Stimulated activated CD8-positive, alpha-beta memory T cell treated with anti-CD3 and anti-CD28 coated beads, Interleukin-4, amount 100 ng/mL, for 1 hour (primary cell): ENCODE measurements at places on chromosomes 13 and 19.

GRCh38 chr13:67303661-67304333 is 73.7 kb upstream of the PCDH9 start:
- no peak for DNase-seq

DNA sequence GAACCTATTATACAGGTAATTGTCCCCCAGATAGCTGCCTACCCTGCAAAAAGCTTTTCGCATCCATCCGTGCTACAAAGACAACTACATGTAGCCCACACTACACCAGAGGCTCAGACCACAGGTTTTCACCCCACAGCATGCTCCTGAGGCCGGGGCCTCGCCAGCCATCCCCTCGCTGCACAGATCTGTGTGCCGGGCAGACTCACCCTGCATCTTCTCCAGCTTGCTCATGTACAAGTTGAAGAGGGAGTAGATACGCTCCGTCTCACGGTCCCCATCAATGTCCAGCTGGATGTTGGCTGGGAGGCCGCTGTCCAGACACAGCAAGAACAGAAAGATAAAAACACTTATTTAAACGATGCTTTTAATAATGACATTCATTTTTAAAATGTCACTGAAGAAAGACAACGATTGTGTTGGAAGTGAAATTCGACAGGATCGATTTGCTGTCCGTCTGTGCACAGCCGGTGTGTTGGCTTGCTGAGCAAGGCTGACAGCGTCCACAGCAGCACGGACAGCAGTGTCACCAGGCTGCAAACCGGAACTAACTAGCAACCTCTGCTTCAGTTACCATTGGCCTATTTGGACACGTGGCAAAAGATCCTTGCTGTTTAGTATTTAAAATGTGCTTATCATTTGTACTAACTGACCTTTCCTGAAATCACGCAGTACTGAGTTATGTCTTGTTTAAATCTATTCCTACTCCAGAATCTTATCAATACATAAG is 18.6 kb upstream of the C13orf46 start:
- no peak for DNase-seq

GRCh38 chr13:30846866-30847265 is 59.2 kb upstream of the MEDAG start:
- DNase-seq: no peak

GRCh38 chr19:32201636-32202051 is 143.8 kb upstream of the ZNF507 start:
- DNase-seq: no peak

DNA sequence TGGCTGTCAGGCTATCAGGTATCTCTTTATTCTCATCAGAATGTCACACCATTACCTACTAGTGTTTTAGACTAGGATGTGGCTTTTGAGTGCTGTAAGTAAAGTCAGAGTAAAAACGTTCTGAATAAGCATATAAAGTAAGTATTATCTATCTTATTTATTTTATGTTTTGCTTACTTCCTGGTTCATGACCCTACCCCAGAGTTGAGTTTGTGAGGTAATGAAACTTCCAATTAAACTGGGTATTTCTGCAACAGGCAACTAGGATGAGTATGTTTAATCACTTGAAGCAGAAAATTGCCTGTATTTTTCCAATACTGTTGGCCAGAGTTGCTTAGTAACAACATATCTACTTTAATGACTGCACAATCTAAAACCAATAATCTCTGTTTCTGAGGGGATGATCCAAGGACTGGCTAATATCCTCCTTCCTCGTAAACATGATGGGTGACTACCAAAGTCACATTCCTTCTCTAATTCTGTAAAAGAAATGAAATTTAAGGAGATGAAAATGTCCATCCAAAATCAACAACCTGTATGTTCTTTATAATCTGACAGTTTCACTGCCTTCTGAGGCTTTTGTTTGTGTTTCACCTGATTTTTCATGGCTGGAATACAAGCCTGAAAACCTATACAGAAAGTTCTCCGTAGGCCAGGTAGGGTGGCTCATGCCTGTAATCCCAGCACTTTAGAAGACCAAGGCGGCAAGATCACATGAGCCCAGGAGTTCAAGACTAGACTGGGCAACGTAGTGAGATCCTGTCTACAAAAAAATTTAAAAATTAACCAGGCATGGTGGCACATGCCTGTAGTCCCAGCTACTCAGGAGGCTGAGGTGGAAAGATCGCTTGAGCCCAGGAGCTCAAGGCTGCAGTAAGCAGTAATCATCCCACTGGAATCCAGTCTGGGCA is 83.1 kb downstream of the ABCC4 start:
- no peak for DNase-seq

DNA sequence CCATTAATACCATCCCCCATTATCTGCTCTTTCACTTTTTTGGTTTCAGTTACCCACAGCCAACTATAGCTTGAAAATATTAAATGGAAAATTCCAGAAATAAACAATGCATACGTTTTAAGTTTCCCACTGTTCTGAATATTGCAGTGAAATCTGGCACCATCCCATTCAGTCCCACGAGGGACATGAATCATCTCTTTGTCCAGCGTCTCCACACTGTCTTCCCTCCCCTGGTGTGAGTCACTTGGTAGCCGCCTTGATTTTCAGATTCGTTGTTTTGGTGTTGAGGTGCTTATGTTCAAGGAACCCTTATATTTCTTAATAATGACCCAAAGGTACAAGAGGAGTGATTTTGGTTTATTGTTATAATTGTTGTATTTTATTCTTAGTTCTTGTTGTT is 246.1 kb downstream of the DCT start:
- no peak for DNase-seq

DNA sequence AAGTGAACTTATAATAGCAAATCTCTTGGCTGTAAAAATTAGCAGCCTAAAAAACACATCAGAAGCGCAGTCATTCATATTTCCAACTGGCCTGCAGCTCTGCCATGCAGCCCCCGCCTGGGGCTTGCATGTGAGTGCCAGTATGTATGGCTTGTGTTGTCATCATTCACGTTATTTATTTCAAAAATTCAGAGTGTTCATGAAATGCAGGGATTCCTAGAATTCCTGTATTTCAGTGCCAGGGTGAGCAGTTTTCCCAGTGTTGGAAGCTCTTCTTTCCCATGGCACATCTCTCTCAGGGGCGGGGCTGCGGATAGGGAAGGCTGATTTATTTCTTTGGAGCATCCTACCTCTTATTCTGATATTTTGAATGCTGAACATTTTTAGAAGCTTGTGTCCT is 234.6 kb downstream of the FGF9 start:
- DNase-seq: no peak

- DNase-seq: no peak
Measured at GRCh38 chr13:110646442-110647364, 31.4 kb downstream of the NAXD start.

DNA sequence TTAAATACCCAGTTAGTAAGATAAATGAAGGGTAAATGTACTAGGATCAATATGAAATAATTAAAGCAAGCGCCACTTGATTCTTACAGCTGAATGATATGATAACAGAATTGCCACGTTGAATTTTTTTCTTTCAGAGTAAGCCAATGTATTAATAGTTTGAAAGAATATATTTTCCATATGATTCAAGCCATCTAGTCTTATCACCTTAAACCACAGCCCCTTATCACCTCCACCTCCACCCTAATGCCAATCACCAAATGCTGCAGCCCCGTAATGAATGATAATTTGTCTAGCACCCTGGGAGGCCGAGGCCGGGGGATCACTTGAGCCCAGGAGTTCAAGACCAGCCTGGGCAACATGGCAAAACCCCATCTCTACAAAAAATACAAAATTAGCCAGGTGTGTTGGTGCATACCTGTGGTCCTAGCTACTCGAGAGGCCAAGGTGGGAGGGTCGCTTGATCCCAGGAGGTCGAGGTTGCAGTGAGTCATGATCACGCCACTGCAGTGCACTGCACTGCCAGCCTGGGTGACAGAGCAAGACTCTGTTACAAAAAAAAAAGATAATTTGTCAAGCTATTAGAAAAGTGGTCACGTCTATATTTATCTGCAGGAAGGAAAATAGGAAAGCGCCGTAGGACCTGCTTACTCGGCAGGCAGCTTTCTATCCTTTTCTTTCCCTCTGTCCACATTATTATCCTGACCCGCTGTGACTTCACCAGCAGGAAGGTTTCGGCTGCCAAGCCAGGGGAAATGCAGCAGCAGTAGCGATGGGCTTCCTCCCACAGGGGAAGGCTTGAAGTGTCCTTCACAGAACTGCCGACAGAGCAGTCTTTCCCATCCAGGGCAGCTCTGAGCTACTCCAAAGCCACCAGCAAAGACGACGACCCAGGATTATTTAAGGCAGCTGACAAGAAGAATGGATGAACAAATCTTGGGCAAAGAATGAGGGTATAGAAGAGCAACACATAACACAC is 19.7 kb upstream of the CLN5 start:
- DNase-seq: no peak

GRCh38 chr13:31351376-31351775 is 151.6 kb downstream of the B3GLCT start:
- DNase-seq: no peak

DNA sequence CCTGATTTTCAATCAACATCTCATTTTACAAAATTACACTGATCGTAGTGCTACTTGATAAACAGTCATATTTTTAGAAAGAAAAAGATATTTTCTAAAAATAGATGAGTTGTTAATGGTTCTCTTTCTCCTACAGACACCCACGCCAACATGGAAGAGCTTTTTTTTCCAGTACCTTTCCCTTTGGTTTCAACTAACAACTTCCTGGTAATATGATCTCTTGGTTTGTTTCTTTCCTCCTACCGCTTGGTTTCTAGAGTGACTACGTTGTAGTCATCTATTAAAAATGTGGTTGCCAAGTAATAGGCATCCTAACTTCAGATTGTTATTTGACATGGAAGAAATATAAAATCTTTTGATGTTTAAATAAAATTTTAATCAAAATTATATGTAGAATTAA is 189.0 kb downstream of the LACC1 start:
- no peak for DNase-seq

GRCh38 chr13:27971236-27971645 is 2.1 kb upstream of the CDX2 start:
- no peak for DNase-seq

DNA sequence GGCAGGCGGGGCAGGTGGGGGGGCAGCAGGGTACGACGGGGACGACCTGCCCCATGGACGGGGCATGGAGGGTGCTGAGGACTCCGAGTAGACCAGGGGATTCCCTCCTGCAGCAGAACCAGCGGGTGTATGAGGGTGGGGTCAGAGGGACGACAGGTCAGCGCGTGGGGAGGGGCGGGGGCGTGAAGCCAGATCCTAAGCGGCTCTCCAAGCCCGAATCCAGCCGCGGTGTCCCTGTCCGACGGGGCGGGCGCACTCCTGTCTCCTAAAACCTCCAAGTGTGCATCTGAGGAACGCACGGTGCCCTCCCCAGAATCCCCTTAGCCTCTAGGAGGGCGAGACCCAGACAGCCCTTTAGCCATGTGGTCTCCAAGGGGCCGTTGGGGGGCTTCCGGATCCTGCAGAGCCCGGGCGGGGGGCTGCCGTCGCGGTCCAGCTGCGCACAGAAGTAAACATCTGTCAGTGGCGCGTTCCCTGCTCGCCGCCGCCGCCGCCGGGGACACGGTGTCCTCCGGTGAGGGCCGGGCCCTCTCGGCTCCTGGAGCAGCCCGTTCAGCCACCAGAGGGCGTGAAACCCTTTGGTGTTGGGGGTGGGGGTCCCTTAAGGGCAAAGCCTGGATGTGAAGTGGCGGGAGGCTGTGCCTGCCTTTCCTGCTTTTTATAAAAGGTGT is 730 bp downstream of the NRTN start:
- peak; percentile 36 for DNase-seq

GRCh38 chr13:74230984-74231501 is 96.8 kb upstream of the KLF12 start:
- DNase-seq: no peak

- DNase-seq: no peak
Measured at GRCh38 chr19:50851620-50852019, 3.1 kb upstream of the KLK3 start.

GRCh38 chr13:33244210-33244906 is 41.2 kb downstream of the STARD13 start:
- DNase-seq: no peak

- no peak for DNase-seq
Measured at GRCh38 chr19:27796540-27796939, 1416.4 kb downstream of the UQCRFS1 start.

DNA sequence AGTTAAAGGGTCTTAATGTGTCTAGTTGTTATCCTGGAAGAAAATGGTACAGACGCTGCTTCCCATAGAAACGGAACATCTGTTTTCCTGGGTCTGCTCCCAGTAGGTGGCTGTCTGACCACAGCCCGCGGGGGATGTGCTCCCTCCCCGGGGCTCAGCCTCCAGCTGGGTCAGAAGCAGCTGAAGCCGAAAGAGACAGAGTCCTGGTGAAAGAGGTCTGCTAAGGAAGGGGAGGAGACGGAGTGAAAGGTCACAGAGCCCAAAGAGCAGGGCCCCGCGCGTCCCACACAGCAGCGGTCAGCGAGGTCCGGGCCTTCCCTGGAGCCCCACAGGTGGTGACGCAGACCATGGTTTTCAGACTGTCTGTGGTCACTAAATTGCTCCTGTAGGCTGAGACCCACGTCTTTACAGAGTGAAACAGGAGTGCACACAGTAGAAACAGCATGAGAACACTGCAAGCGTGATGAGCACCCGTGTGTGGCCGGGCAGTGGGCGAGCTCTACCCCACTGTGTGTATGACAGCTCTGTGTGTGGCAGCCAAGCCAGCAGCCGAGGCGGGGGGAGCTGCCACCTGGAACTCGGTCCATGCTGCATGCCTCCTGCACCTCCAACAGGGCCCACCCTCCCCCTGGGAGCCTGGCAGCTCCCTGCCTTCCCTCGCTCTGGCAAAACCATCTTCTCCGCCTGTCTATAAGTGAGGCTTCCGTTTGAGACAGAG is 52.0 kb upstream of the C13orf46 start:
- no peak for DNase-seq

GRCh38 chr13:94028650-94029049 is 450.8 kb downstream of the DCT start:
- no peak for DNase-seq
